ENCODE measurements at places on chromosomes 1 and 21.

DNA sequence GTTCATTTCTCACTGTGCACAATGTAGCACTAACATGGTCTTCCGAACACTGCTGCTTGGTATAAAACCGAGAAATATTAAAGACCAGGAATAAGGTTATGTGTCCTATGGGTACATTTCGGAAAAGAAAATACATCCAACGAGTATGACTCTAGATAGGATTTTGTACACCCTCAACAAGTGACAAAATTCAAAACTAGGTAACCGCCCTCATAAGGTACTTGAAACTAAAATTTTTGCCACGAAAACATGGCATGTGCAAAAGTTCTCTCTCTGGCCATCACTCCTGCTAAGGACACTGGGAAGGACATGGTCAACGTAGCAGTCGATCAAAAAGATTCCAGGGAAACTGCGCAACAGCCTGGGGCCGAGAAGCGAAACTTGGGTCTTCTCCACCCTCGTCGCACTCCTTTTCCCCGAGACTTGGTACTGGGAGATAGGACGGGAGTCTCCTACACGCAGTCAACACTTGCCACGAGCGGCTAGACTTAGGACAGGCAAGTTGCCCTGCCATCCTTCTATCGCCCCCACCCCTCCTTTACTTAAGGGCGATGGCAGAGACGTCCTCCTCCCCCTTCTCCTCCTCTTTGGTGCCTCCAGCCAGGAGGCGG is 338 bp upstream of the TOR1AIP1 start:
- no peak for DNase-seq

DNA sequence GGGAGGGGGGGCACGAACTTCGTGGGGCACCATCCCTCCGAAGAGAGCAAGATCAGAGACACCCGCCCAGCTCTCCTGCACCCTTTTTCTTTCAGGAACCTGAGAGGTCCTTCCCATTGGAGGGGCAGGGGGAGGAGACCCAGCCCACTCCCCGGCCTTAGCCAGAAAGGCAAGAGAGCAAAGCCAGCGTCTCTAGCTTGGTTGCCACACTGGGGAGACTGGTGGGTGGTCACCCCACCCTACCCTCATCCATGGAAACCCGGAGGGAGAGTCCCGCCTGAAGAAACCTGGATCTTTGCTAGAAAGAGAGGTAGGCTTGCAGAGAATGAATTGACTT is 246 bp downstream of the ATP2B4 start:
- no peak for DNase-seq

- no peak for DNase-seq
Observed at GRCh38 chr1:184392779-184393522, 6.1 kb downstream of the C1orf21 start.

GRCh38 chr1:108152782-108153222 is 47.3 kb downstream of the SLC25A24 start:
- DNase-seq = no peak

DNA sequence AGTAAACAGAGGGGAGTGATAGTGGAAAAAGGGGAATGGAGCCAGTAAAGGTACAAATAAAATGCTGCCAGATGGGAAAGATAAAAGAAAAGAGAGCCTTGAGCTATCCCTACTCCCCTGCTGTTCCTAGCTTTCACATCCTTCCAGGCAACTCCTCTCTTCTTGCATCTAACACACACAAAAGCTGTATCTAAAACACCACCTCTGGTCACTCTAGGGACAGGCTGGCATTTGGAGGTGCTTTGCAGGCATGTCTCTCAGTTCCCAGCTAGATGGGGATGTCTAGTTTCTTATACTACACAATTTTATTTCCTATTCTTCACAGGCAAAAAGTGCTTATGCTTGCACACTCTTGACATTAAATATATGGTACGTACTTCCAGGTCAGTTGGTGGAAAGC is 185.1 kb upstream of the ST6GALNAC5 start:
- no peak for DNase-seq

DNA sequence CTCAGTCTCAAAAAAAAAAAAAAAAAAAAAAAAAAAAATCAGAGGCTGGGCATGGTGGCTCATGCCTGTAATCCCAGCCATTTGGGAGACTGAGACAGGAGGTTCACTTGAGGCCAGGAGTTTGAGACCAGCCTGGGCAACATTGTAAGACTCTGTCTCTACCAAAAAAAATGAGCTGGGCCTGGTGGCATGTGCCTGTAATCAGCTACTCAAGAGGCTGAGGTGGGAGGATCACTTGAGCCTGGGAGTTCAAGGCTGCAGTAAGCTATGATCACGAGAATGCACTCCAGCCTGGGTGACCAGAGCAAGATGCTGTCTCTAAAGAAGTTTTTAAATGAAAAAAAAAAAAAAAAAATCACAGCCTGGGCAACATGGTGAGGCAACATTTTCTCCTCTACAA is 10.3 kb downstream of the SEMA4A start:
- DNase-seq = no peak

DNA sequence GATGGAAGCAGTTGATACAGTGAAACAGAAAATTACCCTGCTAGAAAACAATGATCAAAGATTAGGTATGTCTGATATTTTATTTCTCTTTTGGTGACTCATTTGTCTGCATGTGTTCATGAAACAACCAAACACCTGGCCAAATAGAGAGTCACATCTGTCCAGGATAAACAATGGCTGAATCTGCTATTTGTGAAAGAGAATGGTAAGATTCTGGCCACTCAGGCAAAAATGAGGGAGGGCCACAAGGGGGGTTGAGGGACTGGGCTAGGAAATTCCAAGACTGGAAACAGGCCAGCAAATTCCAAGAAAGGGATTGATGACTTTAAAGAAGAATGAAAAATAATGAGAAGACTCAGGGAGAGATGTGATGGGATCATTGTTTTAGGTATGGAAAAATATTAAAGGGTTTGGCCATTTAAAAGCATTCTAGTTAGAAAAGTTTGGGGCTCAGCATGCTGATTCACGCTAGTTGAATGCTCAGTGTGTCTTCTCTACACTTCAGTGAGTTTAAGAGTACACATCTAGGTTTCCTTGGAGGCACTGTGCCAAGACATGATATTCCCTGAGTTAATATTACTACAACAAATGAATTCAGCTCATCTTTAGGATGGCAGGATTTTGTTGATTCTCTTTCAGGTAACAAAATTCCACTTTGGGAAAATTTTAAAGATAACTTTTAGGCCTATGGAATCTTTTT is 44.9 kb downstream of the TRAF5 start:
- DNase-seq = no peak

DNA sequence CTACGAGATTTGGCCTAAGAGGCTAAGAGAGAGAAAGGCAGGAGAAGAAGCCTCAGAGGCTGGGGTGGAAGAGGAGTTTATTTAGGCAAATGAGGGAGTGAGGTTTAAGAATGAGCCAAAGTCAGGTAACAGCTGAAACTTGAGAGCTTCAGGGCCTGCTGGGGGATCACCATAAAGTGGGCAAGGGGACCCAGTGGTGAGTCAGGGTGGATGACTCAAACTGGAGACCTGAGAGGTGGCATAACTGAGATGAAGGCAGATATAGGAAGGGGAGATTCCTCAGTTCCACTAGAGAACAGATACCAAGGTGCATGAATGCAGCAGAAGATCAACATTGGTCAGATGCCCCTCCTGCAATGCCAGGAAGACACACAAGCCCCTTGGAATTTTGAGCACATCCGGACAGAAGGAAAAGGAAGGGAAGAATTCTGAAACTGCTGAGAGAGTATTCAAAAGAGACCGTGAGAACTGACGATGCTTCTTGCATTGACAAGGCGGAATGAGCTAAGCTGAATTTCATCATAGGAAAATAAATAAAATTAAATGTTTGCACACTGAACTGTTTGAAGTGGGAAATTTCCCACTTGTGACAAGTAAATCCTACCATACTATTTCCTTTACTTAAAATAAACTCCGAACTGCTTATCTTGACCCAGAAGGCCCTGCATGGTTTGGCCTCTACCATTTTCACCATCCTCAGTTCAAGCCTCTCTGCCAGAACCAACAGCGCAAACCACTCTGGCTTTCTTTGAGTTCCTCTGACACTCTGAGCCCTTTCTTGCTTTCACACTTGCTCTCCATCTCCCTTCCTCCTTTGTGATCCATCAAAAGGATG is 94.1 kb downstream of the NMNAT2 start:
- DNase-seq = no peak
